ENCODE measurements at places on chromosomes 12 and 14.

GRCh38 chr14:96083667-96084320 lies 44.6 kb downstream of the C14orf132 start:
- no peak for DNase-seq

DNA sequence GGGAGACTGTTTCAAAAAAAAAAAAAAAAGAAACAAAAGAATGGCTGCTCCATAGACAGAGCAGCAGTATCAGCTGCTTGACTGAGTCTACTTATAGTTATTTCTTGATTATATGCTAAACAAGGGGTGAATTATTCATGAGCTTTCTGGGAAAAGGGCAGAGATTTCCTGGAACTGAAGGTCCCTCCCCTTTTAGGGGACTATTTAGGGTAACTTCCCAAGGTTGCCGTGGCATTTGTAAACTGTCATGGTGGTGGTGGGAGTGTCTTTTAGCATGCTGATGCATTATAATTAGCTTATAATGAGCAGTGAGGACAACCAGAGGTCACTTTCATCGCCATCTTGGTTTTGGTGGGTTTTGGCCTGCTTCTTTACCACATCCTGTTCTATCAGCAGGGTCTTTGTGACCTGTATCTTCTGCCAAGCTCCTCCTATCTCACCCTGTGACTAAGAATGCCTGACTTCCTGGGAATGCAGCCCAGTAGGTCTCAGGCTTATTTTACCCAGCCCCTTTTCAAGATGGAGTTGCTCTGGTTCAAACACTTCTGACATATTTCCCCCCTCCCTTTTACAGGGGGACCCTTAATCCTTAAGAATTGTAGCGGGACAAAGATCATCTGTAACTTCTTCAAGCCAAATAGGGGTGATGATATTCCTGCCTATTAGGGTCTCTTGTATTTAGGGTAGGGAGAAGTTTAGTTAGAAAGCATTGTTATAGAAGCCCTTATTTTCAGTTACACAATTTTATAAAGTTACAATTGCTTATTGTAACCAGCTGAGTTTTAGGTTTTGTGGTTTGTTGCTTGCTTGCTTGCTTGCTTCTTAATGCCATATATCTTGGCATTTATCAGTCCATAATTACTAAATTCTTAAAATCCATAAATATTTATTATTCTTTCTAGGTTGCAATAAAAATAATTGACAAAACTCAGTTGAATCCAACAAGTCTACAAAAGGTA lies 42.5 kb downstream of the MARK3 start:
- no peak for DNase-seq

DNA sequence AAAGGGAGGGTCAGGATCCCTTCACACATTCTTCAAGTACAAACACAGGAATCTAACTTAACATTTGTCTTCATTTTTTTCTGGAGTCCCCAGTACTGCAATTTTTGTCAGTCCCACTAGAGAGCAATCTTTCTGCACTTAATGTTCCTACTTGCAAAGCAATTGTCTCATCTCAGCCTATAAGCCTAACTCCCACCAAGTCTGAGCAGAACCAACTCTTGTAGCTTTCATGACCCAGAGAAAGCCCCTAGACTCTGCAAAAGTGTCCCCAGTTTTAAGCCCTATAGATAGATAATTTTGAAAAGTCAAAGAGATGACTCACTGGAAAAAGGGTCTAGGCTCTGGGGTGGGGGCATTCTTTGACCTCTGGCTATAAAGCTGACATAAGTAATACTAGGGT lies 1.8 kb upstream of the ZBTB39 start:
- no peak for DNase-seq

GRCh38 chr14:101783260-101784016 lies 21.9 kb downstream of the PPP2R5C start:
- DNase-seq = no peak

- no peak for DNase-seq
Observed at GRCh38 chr12:104809706-104810385, 148.2 kb downstream of the SLC41A2 start.

DNA sequence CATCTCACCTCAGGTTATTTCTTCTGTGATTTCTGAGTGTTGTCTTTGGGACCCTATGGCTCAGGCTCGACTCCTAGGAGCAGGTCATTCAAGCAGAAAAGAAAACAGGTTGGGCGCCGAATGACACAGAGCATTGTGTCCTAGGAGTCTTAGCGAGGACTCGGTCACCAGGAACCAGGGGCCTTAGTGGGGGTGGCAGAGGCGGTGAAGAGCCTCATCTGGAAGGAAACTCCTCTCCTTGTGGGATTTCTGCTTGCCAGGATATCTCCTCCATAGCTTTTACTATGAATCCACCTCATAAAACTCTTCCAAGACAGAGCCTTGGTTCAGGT lies 630 bp downstream of the PLEKHH1 start:
- DNase-seq = no peak

GRCh38 chr12:100185361-100185894 lies 15.2 kb upstream of the ACTR6 start:
- DNase-seq = no peak

DNA sequence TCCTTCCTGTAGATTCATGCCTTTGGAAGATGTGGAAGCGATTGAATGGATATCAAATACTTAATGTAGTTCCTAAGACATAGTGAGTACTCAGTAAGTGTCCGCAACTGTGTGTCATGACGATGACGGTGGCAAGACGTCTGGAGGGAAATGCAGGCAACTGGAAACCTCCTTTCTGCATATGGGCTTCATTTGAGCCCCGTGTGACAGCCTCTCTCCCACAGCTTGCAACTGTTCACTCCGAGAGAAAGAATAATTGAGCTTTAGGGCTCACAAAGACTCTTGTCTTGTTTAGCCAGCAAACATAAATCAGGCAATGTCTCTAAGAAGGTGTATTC lies 6.9 kb downstream of the CFAP251 start:
- DNase-seq = no peak

GRCh38 chr14:68710776-68711175 lies 82.1 kb downstream of the ZFP36L1 start:
- no peak for DNase-seq

DNA sequence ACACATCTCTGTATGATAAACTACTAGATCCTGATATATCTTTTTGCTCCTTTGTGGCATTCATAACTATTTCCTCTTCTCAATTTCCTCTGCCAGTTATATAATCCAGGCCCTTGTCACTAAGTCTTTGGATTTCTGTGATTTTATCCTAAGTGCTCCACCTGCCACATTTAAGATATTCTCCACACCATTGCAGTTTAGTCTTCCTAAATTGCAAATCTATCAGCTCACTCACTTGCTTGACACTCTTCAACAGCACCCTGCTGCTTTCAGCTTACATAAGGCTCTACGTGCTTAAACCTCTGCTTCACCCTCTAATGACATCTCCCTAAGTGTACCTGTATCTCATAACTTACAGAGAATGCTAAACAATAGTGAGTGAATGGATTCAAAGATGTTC lies 1032.2 kb upstream of the SEL1L start:
- DNase-seq = no peak

DNA sequence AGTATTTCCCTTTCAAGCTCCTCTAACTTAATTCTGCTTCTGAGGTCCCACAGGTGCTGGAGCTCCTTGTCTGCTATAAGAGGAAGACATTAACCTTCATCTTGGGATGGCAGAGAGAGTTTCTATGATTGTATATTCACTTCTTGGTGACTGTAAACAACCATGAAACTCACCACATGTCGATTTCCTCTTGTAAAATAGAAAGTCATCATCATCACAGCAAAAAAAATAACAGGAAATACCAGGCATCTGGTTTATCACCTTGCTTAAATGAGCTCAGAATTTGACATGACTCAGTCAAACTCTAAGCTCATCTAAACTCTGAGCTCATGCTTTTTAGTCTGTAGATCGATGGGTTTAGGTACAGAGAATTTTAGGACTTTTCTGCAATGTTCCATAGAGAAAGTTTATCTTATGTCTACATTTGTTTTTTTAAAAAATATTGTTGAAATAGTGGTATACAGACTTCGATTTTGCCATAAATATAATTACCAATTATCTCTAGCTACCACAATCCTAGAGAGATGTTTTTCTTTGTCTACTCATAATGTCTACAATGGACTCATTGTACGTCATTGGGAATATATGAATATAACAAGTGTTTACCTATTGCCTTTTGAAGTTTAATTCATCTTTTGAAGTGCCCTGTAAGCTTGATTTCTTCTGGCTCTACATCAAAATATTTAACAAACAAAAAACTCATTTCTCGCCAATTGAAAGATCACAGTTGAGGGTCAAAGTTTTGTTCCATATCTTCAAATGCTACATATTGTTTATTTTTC lies 58.4 kb downstream of the IGF1 start:
- no peak for DNase-seq

DNA sequence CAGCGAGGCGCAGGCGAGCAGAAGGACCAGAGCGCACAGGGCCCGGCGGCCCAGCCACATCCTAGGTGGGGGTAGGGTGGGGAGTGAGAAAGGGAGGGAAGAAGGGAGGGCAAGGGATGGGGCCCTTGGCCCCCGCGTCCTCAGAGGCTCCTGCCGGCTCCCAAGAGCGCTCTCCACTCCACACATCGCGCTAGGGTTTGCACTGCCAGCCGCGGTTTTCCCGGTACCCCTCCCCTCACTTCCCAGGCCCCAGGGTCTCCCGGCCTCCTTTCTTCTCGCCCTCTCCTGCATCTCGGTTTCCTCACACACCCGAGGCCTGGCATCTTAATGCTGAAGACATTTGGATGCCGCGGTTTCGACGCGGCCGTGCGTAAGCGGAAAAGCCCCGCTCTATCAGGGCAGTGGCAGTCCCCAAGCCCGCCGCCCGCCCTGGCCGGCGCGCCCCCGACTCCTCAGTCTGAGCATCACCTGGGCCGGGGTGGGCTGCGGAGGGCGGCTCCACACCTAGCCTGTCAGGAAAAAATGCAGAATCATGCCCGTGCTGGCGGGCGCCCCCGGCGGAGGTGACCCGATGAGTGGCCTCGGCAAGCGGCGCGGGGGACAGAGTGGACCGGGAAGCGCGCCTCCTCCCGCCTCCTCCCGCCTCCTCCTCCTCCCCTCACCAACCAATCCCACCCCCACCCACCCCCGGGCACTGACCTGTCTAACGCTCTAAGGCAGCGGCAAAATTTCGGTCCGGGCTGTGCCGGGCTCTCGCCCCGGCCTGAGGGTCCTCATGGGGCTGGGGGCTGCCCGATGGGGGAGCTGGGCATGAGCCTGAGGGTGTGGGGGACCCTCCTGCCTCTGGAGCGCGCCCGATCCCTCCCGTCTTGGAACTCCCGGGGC lies 686 bp downstream of the B4GALNT1 start:
- peak; percentile 32 for DNase-seq

Measured in activated CD8-positive, alpha-beta memory T cell treated with anti-CD3 and anti-CD28 coated beads, Interleukin-2, amount 50 U/mL, for 4 hours (primary cell).